ENCODE measurements at places on chromosomes 13 and 19. TPM values are rescaled to one million over a fixed set of nuclear protein-coding genes. Genes with fewer than 3 reads are reported as not detected.

DNA sequence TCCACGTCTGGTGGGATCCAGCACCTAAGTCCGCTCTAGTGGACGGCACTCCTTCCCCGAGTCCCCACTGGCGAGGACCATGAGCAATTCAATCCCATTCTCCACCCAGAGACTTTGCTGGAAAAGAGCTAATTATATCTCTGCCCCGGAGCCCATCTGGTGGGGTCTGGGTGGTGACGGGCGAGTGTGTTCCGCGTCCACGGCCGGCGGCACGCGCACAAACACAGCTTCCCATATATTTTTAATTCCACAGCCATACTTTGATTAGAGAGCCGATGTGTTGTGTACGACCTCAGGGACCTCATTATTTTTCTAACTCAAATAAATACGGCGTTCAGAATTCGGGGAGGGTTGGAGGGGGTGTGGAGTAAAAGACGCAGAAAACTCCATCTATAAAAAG lies 64.1 kb upstream of the ADGRE5 start:
- no peaks in the 10 kb centered on the region for H3K4me1 ChIP-seq
- H3K27ac ChIP-seq, result no peak overlapping the region
- no peak for DNase-seq

GRCh38 chr19:53161123-53161522 lies 2.3 kb upstream of the ZNF347 start:
- H3K27me3 ChIP-seq, result no peaks in the 10 kb centered on the region
- no peak for DNase-seq
- H3K27ac ChIP-seq, result no peak overlapping the region
- H3K4me3 ChIP-seq, result no peak overlapping the region
- peaks cover 10% of the 10 kb centered on the region for H3K4me1 ChIP-seq
- peaks cover 8% of the 10 kb centered on the region for H3K36me3 ChIP-seq

GRCh38 chr19:18798384-18799352 lies 7.6 kb upstream of the COMP start:
- H3K4me3 ChIP-seq, result no peak overlapping the region
- no peak for DNase-seq
- H3K36me3 ChIP-seq, result no peaks in the 10 kb centered on the region
- H3K27ac ChIP-seq, result no peak overlapping the region
- no peaks in the 10 kb centered on the region for H3K4me1 ChIP-seq

Gene PRR22
- 1.4 TPM for total RNA-seq

DNA sequence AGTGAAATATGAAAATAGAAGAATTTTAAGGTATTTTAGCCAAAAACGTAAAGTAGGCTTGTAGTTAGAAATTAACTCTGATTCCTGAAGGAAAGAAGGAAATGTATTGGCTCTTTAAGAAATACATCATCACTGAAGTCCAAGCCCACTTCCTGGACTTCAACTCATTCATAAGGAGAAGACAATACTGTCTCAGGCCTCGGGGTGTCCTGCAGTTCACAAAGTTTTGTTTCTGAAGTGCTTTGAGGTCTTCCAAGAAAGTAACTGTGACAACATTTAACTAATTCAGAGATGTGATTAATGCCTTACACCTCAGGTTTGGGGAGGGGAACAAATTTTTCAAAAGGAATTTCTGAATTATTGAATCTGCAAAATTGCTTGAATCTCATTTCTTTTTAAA lies 65.8 kb upstream of the STARD13 start:
- H3K27me3 ChIP-seq, result no peaks in the 10 kb centered on the region
- H3K4me3 ChIP-seq, result no peak overlapping the region
- H3K27ac ChIP-seq, result peak overlapping the region; percentile 98
- peak; percentile 21 for DNase-seq
- peaks cover 32% of the 10 kb centered on the region for H3K4me1 ChIP-seq

GRCh38 chr13:106942563-106942962 lies 374.6 kb upstream of the ARGLU1 start:
- no peaks in the 10 kb centered on the region for H3K4me1 ChIP-seq
- no peaks in the 10 kb centered on the region for H3K27me3 ChIP-seq
- no peak overlapping the region for H3K27ac ChIP-seq
- no peak for DNase-seq

DNA sequence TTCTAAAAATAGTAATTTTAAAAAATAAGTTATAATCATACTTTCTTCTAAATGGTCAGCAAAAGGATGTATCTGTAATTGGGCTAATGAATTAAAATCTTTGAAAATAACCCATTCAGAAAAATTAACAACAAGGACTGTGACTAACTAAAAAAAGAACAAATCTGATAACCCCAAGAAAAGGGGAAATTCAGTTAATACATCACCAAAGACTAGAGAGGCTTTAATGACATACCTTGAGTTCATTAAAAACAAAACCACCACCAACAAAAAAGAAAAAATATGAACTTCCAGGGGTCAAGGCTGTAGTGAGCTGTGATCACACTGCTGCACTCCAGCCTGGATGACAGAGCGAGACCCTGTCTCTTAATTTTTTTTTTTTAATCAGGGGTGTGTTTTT lies 121.8 kb downstream of the TBC1D4 start:
- no peaks in the 10 kb centered on the region for H3K4me1 ChIP-seq
- no peak overlapping the region for H3K4me3 ChIP-seq
- no peaks in the 10 kb centered on the region for H3K36me3 ChIP-seq
- H3K27me3 ChIP-seq, result no peaks in the 10 kb centered on the region

DNA sequence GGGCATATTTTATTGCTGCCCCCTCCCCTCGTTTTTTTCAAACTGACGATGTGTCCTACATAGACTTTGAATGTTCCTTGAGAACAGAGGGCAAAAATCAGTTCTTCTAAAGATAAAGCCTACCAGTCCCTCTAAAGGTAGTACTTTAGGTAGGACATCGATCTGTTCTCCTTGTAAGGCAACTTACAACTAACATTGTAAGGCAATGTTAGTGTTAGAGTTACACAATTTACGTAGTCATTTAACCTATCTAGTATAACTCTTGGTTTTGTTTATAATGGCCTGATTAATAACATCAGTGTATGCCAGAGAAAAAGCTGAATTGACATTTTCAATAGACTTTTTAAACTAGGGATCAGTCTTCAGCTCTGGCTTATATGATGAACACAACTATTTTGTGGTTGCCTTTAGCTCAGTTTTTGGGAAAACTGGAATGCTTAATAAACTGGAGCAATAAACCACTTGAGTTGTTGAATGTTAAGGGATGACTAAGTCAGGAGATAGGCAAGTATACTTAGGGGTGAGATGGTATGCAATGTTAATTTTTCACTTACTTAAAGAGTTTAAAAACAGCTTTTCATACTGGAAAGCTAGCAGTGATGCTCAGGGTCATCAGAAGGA lies 2.2 kb downstream of the NDFIP2 start:
- DNase-seq, result no peak
- H3K4me3 ChIP-seq, result no peak overlapping the region
- H3K27ac ChIP-seq, result no peak overlapping the region
- no peaks in the 10 kb centered on the region for H3K36me3 ChIP-seq

DNA sequence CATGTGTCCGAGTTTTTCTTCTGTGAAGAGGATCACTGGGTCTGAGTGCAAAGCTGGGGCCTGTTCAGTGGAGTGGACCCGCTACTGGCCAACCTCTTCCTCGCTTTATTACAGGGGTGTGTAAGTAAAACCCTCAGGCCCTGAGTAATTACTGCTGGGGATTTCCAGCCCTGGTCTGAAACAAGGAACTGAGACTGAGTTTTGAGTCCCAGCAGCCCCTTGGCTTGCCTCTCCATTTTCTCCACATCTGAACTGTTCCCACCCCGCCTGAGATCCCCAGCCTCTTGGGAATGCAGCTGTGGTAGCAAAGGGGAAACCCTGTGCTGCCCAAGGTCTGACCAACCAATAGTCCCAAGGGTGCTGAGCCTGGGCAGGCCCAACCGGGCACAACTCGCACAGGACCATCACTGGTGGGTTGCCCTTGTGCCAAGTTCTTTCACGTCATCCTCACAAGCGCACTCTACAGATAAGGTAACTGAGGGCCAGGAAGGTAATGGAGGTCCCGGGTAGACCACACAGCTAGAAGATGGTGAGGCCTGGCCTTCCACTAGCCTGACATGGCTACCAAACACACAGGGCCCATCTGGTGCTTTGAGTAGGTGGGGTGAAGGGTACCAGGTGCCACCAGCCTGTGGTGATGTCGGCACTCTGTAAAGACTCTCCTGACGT lies 13.7 kb upstream of the SLC35E1 start:
- no peak for DNase-seq
- H3K4me1 ChIP-seq, result peaks cover 87% of the 10 kb centered on the region
- no peak overlapping the region for H3K27ac ChIP-seq
- H3K4me3 ChIP-seq, result no peak overlapping the region
- no peaks in the 10 kb centered on the region for H3K27me3 ChIP-seq

DNA sequence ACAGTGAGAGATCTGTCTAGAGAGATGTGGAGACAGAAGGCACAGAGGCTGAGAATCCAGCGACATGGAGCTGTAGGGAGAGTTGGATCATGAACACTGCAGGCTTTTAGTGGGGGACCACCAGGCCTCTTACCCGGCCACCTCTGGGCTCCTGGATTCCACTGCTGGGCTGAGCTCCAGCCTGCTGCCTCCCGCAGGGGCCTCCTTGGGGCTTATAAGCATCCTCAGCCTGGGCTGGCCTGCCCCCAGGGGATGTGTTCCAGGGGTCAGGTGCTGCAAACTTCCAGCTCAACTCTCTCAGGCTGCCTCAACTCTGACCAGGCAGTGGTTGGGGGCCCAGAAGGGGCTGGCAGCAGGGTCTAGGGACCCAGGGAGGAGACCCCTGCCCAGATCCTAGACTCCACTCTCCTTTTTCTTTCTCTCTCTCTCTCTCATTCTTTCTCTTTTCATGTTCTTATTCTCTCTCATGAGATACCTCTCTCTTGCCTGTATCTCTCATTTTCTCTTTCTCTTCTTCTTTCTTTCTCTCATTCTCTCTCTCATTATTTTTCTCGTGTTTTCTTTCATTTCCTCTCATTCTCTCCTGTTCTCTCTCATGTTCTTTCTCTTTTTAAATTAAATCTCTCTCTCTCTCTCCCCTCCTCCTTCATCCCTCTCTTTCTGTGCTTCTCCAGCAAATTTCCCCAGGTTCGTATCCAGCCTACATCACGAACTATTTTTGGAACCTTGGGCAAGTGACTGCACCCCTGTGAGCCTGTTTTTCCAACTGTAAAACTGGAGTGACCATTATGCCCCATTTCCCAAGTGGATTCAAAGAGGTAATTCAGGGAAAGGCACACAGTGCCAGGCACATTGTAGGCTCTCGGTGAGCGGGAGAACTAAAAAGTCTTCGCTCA lies at the start of gene KLK4:
KLK4 (minus strand) TSS at position 190 of the 896 bp plus-strand sequence. CDS start 657 bp downstream, outside the sequence.
- no peak within 1 kb of the TSS for H3K27ac ChIP-seq

Gene PSG3
- not detected for total RNA-seq

Gene GPC6
- total RNA-seq, result 8.3 TPM

Gene LGALS13
- total RNA-seq, result not detected
